Activated T-helper 17 cell treated with anti-CD3 and anti-CD28 coated beads, Interleukin-2, amount 50 U/mL, for 72 hours (primary cell): ENCODE measurements at places on chromosomes 1 and 21. TPM values are rescaled to one million over a fixed set of nuclear protein-coding genes. Genes with fewer than 3 reads are reported as not detected.
A peak's percentile ranks its signal among the peaks of the same experiment; 100 is the strongest.

The GPR161 gene
- total RNA-seq, result 1.1 TPM

The FCMR gene
- 22.7 TPM for total RNA-seq

- no peak for ATAC-seq
- H3K4me1 ChIP-seq, result no peaks in the 10 kb centered on the region
- H3K4me3 ChIP-seq, result no peak overlapping the region
- no peaks in the 10 kb centered on the region for H3K36me3 ChIP-seq
- no peak overlapping the region for H3K27ac ChIP-seq
These were observed 7.6 kb upstream of the AADACL4 start for GRCh38 chr1:12636098-12636950.

DNA sequence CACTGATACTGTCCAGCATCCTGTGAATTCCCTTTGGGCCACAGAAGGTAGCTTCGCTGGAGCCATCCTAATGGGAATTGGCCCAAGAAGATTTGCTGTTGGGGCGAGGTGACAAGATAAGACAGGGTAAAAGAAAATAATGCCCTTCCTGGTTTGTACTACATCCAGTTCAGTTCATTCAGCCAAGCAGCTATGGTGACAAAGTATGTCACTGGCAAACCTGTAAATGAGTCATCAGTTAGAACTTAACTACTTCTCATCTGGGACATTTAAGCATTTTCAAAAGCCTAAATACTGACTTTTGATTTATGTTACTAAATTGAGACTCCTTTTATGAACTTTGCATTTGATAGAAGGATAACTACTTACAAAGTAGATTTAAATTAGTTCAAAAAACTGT lies 54.2 kb downstream of the WDR64 start:
- no peaks in the 10 kb centered on the region for H3K27me3 ChIP-seq
- peak; percentile 56 for ATAC-seq
- peaks cover 5% of the 10 kb centered on the region for H3K4me1 ChIP-seq
- H3K4me3 ChIP-seq, result no peak overlapping the region

The CNIH3 gene
- 3.0 TPM for total RNA-seq

DNA sequence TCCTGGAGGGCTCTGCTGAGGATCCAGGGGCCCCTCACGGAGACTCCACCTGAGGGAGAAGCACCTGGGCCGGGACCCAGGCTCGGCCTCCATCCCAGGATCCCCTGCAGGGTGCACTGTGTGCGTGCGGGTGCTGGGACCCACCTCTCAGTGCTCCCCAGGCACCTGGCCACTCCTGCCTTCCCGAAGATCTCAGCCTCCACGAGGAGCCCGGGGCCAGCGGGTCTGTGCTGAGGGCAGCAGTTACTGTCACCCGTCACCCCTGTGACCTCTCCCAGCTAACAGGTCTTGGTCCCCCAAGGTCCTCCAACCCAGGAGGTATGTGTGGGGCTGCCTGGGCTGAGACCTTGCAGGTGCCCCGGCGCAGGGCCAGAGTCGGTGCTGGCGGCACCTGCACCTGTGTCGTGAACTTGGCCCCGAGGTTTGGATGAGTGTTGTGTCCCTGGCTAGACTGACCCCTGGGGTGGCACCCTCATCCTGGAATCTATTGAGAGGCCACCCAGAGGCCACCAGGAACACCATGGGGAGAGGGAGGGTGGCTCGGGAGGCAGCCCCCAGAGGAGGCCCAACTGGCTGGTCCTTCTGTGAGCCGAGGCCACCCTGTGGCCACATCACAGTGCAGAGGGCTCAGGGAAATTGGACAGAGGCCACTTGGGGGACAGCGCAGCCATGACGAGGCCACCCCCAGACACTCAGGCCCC lies 17.7 kb downstream of the MORN1 start:
- H3K27ac ChIP-seq, result no peak overlapping the region
- no peaks in the 10 kb centered on the region for H3K36me3 ChIP-seq
- no peaks in the 10 kb centered on the region for H3K27me3 ChIP-seq

The C1orf185 gene
- not detected for total RNA-seq

GRCh38 chr1:179923029-179923428 lies 31.6 kb upstream of the CEP350 start:
- no peaks in the 10 kb centered on the region for H3K27me3 ChIP-seq
- H3K36me3 ChIP-seq, result peaks cover 41% of the 10 kb centered on the region
- no peak overlapping the region for H3K4me3 ChIP-seq
- peaks cover 4% of the 10 kb centered on the region for H3K4me1 ChIP-seq

DNA sequence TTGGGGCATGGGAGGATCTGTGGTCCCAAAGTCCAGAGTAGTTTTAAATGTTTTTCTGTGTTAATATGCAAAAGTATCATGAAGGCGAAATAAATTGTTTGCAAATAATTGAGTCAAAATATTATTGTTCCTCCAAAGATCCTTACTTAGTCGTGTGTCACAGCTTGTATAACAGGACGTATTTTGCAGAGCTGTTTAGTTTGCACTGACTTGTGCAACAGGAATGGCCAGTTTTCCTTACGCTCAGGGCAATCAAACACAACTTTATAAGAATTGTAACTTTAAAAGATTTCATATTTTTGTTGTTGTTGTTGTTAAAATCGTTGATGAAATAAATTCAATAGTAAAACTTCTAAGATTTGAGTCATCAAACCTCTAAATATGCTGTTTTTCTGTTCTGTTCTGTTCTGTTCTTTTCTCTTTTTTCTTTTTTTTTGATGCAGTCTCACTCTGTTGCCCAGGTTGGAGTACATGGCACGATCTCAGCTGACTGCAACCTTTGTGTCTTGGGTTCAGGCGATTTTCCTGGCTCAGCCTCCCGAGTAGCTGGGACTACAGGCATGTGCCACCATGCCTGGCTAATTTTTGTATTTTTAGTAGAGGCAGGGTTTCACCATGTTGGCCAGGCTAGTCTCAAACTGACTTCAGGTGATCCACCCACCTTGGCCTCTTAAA lies 60.6 kb downstream of the UCK2 start:
- no peaks in the 10 kb centered on the region for H3K27me3 ChIP-seq
- no peak overlapping the region for H3K27ac ChIP-seq
- H3K36me3 ChIP-seq, result peaks cover 30% of the 10 kb centered on the region
- no peak overlapping the region for H3K4me3 ChIP-seq

DNA sequence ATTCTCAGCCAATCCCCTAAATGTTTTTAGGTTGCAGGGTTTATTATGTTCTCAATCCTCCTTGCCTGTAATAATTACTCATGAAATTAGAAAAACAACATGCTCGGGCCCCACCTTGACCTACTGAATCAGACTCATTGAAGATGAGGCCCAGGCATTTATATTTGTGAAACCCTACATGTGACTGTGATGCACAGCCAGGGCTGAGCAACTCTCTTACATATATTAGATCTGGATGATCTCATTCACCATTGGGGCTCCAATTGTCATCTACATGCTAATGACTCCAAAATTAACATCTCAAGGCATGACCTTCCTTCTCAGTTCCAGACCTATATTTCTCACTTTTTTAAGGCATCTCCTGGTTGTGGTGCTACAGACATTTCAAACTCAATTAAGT lies 103.3 kb downstream of the WDR3 start:
- H3K4me1 ChIP-seq, result no peaks in the 10 kb centered on the region
- no peaks in the 10 kb centered on the region for H3K36me3 ChIP-seq
- H3K4me3 ChIP-seq, result no peak overlapping the region
- H3K27me3 ChIP-seq, result peaks cover 19% of the 10 kb centered on the region
- no peak for ATAC-seq

The LCE3C gene
- not detected for total RNA-seq
